Tongue (tissue), 3 donors: ENCODE measurements at places on chromosomes 5 and 9.
A peak's percentile ranks its signal among the peaks of the same experiment; 100 is the strongest.

GRCh38 chr5:112779531-112779930 is 41.8 kb downstream of the APC start:
- DNase-seq: no peak

DNA sequence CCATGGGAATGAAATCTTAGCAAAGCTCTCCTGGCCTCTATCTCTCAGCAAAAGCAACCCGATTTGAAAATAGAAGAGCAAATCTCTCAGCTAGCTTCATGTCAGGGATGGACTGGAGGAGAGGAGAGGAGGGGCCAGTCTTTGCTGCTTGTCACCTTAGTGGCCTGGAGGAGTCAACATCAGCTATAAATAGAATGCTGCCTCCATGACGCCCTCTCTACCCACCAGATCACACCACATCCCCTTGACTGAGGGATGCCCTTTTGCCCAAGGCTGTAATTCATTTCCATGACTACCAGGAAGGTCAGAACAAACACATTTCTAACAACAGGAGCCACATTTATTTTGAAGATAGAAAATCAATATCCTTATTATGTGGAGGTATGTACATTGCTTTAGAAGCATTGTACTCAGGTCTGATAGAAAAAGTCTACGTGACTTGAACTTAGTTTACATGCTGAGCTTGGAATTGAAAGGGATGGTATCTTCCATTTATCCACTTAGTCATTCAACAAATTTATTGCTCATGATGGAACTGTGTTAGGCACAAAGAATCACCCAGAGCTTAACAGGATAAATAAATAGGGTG is 92.4 kb upstream of the LIFR start:
- no peak for DNase-seq

DNA sequence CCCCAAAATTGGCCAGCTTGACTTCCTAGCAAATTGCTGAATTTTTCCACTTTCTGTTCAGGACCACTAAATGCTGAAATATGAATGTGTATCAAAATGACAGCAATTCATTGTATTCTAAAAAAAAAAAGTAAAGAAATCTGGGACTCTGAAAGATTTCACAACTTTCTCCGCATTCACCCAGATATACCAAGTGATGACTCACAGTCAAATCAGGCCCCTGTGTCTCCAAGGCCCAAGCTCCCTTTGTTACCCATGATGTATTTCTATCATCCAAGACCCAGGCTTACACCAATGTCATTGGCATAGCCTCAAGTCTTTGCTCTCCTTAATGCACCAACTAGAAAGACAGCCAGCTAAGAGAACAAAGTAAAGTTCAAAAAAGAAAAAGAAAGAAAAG is 493.9 kb downstream of the NTRK2 start:
- DNase-seq: no peak

DNA sequence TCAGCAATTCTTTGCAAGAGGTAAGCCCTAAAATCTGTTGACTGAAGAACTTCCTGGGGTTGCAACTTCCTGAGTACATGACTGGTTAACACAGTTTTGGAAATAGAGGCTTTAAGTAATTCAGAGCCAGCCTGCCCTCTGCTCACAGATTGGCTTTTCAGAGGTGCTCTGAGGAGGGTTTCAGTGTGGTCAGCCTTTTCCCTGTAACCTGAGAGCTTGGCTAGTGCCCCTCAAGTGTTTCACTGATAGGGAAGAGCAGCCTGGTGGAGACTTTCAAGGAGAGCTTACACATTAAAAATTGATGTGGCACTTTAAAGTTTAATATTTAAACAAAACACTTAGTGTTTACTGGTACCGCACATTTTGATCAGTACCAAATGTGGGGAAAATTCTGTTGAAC is 56.7 kb upstream of the FOXB2 start:
- no peak for DNase-seq

GRCh38 chr9:14542071-14542470 is 151.2 kb downstream of the ZDHHC21 start:
- no peak for DNase-seq

- no peak for DNase-seq
Measured at GRCh38 chr9:8266861-8267260, 467.3 kb upstream of the DMAC1 start.

DNA sequence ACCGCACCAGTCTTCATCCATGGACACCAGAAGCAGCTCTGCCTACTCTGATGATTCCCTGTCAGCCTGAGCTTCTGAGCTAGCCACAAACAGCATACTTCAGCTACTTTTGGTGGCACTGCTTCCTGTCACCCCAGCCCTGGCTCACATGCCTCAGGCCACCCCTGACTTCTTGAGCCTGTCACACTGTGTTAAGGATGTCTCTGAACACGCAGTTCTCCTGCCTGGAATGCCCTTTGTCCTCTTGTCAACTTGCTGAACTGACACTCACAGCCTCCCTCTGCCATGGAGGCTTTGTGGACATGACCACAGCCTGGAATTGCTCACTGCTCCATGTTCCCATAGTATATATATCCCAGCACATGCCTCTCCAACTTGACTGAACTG is 7.2 kb downstream of the MACROH2A1 start:
- DNase-seq: no peak

GRCh38 chr5:75156585-75156984 is 80.1 kb downstream of the ANKRD31 start:
- DNase-seq: no peak

- no peak for DNase-seq
Measured at GRCh38 chr5:180595381-180596114, 4.2 kb upstream of the SCGB3A1 start.

DNA sequence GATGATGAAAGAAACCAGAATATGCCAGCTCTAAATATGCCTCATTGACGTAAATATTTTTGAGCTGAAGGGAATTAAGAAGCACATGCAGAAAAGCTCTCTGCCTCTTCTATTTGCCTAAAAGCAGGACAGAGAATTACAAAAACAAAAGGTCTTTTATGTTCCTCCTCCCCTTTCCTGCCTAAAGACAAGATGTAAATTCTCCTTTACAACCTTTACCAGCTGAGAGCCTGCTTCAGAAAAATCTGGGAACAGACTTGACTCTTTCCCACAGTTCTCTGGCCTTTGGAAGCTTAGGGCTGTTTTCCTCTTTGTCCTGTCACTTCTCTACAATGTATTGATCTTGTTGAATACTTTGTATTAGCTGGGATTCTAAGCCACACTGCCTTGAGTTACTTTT is 199.7 kb downstream of the TMC1 start:
- no peak for DNase-seq

- DNase-seq: no peak
Measured at GRCh38 chr5:156339139-156339841, 12.3 kb downstream of the SGCD start.

GRCh38 chr9:136576269-136576626 is 30.4 kb upstream of the NOTCH1 start:
- no peak for DNase-seq

DNA sequence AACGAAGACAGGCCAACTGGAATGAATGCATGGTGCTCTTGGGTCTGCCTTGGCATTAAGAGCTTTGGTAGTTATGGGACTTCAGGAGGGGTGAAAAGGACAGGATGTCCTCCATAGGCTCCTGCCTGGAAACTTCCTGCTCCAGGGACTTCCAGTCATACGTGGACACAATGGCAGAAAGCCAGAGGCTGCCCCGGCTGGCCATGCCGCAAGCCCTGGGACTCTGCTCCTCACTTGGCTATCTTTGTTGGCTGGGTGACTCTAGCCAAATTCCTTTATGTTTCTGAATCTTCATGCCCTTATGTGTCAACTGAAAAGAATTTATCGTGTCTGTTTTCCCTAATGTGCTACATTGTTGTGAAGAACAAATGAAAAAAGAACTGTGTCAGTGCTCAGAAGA is 136.9 kb downstream of the SIL1 start:
- DNase-seq: peak; percentile 9

DNA sequence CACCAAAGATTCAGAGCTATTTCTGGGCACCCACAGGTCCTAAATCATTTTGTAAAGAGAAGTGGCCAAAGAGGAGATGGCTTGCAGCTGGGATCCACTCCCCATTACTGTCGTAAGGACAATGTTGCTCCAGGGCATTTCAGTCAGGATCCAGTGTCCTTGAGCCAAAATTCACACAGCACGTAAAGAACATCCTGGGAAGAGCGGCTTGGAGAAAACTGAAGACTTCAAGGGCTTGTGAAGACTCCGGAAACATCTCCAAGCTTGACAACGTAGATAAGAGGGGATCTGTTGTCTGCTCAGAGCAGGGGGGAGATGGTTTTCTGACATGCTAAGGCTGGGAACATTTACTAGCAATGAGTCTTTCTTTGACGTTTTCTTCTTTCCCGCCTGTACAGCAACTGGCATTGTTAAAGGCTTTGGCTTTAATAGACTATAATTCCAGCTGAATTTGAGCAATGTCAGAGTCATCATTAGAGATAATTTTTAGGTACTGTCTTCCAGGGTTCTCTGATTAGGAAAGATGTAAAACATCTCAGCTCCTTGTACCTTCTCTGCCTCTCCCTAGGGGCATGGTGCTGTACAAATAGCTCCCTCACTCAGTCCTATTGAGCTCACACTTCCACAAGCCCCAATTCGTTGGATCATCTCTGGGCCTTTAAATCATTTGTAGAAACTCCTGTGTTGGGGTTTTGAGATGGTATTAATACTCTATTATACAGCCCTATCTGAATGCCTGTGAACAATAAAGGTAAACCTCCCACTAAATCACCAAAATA is 39.7 kb downstream of the EGFLAM start:
- peak; percentile 10 for DNase-seq

DNA sequence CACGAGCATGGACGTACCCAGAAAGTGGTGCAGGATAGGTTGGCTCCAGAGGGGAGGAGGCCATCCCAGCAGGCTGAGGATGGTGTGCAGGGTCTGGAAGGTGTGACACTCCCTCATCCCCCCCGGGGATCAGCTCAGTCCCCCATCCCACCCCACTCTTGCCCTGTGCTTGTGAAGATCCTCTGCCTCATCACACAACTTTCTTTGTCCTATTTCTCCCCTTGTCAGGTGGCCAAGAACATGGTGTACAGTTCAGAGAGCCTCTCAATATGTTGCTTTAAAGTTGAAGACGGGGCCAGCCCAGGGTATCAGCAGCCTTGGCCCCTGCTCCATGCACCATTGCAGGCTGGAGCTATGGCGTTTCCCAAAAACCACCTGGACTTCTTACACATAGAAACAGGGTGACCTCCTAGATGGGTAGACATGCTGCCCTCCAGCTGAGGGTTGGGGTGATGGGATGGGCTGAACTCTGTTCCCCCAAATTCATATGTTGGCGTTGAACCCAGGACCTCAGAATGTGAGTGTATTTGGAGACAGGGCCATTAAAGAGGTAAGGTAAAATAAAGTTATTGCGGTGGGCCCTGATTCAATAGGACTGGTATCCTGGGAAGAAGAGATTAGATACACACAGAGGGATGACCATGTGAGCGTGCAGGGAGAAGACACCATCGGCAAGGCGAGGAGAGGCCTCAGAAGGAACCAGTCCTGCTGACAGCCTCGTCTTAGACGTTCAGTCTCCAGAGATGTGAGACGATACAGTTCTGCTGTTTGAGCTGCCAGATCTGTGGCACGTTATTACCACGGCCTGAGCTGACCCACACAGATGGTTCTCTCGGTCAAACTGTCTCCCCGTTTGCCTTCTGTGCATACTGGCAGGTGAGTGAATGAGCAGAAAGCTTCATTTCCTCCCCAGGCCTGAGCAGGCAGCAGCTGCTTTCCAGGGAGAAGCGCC is 272.5 kb downstream of the GADD45G start:
- no peak for DNase-seq

GRCh38 chr5:180305481-180305880 is 13.6 kb upstream of the MAPK9 start:
- DNase-seq: no peak

- DNase-seq: no peak
Measured at GRCh38 chr9:133691626-133692363, 46.4 kb downstream of the SARDH start.

- no peak for DNase-seq
Measured at GRCh38 chr5:86463339-86463738, 154.4 kb upstream of the COX7C start.

DNA sequence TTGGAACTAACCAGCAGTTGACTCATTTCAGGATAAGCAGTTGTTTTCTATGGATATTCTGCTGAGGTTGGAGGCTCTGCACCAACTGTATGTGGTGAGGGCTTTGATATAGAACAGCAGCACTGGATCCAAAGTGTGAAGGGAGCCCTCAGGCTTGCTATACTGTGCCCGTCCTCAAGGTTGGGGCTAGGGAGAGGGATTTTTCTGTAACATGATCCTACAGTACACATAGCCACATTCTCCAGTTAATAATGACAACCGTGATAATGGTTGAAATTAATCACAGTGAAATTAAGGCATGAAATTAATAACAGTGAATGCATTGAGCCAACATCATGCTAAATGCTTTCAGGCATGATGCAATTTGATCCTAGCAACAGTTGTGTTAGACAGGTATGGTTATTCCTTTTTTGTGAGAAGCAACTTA is 36.7 kb downstream of the ARHGAP26 start:
- peak; percentile 60 for DNase-seq

DNA sequence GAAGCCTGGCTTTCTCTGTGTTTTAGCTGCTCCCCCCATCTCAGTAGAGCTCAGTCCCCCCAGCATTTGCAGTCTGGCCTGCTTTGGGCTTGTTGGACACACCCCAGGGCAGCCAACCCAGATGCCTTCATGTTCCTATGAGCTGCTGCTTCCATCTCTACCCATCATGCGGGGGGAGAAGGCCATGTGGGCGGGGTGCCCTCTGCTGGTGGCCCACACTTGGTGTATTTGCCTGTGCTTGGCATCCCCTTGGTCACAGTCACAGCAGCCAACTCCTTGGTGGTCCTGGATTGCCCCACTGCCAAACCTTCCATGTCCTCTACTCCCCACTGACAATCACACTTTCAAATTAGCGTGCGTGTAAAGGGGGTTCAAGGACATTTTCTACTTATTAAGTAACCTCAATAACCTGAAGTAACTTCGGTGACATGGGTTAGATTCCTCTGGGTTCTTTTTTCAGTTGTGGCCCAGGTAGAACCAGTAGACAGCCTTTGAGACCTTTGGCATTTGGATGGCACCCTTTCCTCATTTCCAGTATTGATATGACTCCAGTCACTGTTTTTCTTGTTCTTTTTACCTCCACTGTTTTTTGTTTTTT is 42.8 kb downstream of the SNX30 start:
- peak; percentile 45 for DNase-seq

DNA sequence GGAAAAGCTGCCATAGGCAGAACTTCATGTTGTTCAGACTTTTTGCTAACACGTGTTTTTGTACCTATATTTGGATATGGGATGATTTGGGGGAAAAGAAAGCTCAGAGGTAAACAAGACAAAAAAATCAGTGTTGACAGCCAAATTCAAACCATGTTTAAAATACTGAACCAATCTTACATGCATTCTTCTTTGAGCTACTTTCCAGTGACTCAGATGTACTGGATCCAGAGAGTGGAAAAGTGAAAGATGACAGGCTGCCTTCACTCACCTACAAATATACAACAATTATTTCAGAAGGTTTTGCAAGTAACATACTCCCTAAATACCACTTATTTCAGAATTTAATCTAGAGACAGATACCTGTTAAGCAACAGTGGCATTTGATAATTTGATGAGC is 165.7 kb downstream of the MPDZ start:
- peak; percentile 7 for DNase-seq

GRCh38 chr5:170985486-170985885 is 123.7 kb downstream of the RANBP17 start:
- no peak for DNase-seq
